ENCODE measurements at places on chromosomes 3 and 15.
A peak's percentile ranks its signal among the peaks of the same experiment; 100 is the strongest.

GRCh38 chr3:57758686-57759085, 2.6 kb downstream of the SLMAP start:
- DNase-seq = no peak

- DNase-seq = no peak
Observed at GRCh38 chr15:50190723-50191122, 8.7 kb downstream of the SLC27A2 start.

DNA sequence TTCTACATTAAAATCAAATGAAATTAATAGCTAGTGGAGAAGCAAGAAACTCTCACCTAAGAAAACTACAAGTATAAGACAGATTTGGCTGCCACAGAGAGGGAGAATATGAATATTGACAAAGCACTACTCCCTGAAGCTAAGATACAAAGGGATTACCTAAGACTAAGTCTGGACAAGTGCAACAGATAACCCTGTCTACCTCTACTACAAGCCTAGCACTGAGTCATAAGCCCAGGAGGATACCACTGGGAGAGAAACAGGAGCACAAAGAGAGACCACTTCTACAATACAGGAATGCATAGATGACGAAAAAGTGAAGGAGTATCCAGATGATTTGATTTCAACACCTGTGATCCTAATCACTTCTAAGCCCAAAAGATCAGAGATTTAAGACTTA, 10.4 kb downstream of the ATP13A4 start:
- no peak for DNase-seq

- no peak for DNase-seq
Observed at GRCh38 chr3:86388820-86389219, 602.1 kb downstream of the VGLL3 start.

- DNase-seq = no peak
Observed at GRCh38 chr3:149245738-149246451, 24.3 kb upstream of the CP start.

GRCh38 chr3:124413393-124413792, 316.9 kb upstream of the UMPS start:
- no peak for DNase-seq

GRCh38 chr3:5053021-5053831, 68.9 kb upstream of the ARL8B start:
- no peak for DNase-seq

- DNase-seq = no peak
Observed at GRCh38 chr3:67083277-67083676, 85.2 kb downstream of the KBTBD8 start.

DNA sequence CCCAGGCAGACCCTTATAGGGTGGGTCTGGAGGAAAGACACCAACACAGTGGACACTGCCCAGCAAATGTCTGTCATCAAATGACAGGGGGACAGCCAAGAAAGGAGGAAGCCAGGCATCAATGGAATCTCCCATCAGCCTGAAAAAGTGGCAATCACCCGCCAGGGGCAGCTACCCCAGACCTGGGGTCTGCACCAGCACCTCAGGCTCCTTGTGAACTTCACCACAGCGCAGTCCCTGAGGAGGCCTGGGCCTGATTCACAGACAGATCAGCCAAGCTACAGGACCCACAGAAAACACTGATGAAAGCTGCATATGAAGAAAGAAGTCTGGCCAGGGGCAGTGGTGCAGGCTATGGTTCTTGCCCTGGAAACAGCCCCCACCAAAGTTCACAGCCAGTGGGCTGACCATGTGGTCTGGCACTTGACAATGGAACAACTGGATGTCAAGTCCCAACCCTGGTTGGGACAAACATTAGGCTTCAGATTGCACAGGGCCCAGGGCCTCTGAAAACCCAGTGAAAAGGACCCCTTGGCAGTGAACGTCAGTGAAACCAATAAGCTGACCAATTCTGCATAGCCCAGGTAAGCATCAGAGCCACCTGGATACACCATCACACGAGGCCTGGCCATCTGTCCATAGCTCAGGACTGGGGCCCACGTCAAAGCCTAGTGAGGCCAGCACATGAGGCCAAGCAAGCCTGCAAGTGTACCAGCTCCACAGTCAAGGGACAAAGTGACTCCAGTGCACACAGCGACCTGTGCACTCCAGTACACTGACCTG, 29.1 kb downstream of the ALS2CL start:
- DNase-seq = no peak

DNA sequence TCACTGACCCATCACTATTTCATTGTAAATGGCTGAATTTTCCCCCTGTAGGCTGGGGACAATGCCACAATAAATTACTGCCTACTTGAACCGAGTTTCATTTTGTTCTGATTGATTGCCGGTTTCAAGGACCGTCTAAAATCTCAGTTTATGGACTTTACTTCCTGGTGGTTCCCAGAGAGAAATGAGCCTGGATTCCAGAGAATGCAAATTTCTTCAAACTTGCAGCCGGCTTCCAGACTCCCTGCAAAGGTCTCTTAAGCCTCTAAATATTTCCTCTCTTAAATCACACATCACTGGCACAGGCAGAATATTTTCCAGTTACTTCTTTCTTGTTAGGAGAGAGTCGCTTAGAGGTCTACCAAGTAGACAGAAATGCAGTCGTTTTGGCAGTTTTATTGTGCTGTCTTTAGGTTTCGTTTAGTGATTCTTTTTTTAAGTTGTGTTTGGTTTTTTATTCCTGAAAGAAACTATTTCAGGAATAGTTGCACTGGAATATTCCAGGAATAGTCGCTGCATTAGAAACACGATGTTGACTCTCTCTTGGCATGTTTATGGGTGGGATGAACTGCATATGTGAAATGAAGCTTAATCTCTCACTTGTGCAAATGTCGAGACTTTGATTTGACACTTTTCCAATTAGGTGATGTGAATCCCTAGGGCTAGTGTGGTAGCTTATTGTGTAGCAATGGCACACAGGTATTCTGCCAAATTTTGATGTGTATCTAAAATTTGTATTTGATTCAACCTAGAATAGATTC, 284.1 kb upstream of the NR2E3 start:
- no peak for DNase-seq

DNA sequence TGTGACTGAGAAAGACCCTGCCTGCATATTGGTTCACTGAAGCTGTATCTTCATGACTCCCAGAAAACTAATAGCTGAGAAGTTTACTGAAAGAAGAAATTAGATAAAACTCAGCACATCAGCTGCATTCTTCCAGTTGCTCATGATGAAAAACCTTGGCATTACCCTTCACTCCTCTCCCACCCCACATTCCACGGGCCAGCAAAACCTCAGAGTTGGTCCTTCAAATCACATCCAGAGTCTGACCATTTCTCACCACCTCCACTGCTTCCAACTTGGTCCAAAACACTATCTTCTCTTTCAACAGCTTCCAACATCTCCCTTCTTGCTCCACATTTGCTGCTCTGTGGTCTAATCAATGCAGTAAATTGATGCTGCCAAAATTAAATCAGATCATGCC, 97.1 kb downstream of the CD47 start:
- DNase-seq = no peak

DNA sequence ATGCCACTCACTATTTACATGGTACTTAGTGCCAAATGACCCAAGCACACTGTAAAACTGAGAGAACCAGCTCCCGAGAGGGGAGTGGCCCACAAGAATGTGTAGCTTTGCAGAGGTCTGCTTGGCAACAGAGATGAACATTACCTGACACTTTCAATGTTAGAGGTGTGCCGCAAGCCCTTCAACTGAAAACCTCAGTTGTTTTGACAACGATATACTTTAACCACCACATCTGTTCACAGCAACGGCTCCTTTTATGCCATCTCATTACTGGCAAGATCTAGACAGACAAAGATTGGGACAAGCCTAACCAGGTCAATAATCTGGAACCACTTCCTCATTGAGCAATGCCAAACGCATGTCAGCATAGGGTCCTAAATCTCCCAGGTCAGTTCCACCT, 23.7 kb downstream of the NEK10 start:
- no peak for DNase-seq

DNA sequence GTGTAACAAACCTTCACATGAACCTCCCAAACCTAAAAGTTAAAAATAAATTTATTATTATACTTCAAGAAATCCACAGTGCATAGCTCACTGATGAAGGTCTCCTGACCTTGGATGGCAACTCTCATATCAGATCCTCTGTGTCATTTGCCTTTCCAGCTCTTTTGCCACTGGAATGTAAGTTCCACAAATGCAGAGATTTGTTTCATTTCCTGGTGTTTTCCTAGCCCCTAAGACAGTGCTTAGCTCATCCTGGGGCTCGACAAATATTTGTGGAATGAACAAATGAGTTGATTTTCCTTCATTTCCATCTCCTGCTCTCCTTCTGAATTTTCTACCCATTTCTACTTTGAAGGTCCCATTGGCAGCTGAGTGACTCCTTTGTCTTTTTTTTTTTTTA, 56.0 kb downstream of the FRMD4B start:
- DNase-seq = no peak

- DNase-seq = no peak
Observed at GRCh38 chr3:23029001-23029400, 174.1 kb upstream of the UBE2E2 start.

- peak; percentile 77 for DNase-seq
Observed at GRCh38 chr15:66701422-66702034, 508 bp upstream of the SMAD6 start.

- DNase-seq = no peak
Observed at GRCh38 chr3:106332884-106333283, 464.1 kb upstream of the CBLB start.

- DNase-seq = no peak
Observed at GRCh38 chr3:71031181-71031580, 552.3 kb downstream of the FOXP1 start.

GRCh38 chr15:68232937-68233336, 3.4 kb upstream of the CLN6 start:
- DNase-seq = no peak

- DNase-seq = no peak
Observed at GRCh38 chr3:135896613-135897012, 68.9 kb upstream of the PPP2R3A start.

DNA sequence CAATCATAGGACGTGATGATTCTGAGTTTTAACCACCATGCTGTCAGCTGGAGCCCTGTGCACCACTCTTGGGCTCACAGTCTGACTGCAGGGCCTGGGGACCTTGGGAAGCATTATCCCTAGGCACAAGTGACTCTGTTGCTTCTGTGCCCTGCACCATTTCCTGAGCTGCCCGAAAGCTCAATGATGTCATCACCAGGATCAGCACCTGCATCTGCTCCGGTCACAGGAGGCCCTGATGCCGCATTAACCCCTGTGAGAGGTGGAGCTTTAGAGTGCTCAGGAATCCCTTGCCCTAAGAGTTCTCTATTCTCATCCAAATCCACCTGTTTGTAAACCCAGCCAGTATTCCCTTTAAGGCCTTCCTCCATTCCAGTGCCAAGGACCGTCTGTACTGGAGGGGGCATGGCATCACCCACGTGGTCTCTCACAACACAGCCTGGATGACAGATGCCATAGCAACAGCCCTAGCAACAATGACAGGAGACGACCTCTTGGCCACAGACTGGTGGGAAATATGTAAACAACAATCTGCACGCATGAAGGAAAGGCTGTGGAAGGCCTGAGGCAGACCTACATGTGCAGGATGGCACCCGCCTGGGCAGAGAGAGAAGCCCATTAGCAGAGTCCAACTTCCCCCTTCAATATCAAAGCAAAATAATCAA, 37.9 kb downstream of the NTRK3 start:
- no peak for DNase-seq

- DNase-seq = no peak
Observed at GRCh38 chr3:22684739-22685138, 518.4 kb upstream of the UBE2E2 start.

GRCh38 chr3:20935791-20936190, 749.8 kb upstream of the SGO1 start:
- DNase-seq = no peak

DNA sequence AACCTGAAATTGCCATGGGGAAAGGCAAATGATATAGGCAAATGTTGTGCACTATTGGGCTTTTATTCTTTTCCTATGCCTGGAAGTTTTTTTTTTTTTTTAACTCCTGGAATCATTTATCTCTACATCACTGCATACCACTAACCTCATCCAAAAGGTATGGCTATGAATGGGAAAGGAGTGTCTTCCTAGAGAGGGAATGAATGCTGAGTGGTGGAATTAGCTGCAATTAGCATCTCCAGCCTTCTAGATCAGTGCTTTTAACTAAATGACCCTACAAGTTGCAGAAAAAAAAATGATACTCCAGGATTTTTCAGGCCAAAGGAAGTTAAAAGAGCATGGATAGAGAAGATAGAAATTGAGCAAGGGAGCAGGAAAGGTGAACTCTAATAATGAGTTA, 429.8 kb upstream of the PDZRN3 start:
- DNase-seq = no peak

- no peak for DNase-seq
Observed at GRCh38 chr3:63687278-63688225, 35.1 kb downstream of the SNTN start.

- DNase-seq = no peak
Observed at GRCh38 chr3:139670196-139670595, 7.6 kb downstream of the NMNAT3 start.

DNA sequence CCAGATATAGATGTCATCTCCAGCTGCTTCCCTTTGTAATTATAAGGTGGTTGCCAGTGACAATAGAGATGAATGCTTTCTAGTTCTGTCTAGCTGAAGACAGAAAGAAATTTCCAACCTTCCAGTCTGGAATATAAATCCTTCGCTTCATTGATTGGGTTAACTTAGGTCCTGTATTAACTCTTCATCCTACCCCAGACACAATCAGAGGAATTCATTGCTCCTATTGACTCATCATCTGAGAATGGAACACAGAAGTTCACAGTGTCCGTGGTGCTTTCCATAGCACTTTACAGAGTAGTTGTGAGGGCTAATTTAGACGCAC, 241.4 kb downstream of the NFKBIZ start:
- DNase-seq = no peak

Data from Right ventricle myocardium superior (tissue), 1 donor.